ENCODE measurements at places on chromosomes 1 and 21. TPM values are rescaled to one million over a fixed set of nuclear protein-coding genes. Genes with fewer than 3 reads are reported as not detected.

DNA sequence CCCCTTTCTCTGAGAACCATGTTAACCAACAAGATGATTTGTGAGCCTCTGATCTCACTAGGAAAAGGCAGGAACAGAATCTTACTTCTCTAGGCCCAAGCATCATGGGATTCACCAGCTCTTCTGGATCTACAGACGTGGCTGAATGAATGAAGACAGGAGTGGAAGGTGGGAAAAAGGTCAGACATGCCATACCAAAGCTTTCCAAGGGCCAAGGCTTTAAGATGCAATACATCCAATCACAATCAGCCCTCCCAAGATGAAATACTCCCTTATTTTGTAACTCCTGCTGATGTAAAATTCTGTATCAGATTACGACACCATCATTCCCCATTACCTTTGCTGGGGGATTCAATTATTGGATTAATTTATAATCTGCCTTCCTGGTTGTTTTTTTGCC lies 80.9 kb downstream of the SSBP3 start:
- no peaks in the 10 kb centered on the region for H3K27me3 ChIP-seq
- H3K4me3 ChIP-seq, result no peak overlapping the region
- no peaks in the 10 kb centered on the region for H3K36me3 ChIP-seq
- no peak overlapping the region for H3K27ac ChIP-seq

- H3K36me3 ChIP-seq, result no peaks in the 10 kb centered on the region
- no peak overlapping the region for H3K4me3 ChIP-seq
- DNase-seq, result no peak
- H3K27ac ChIP-seq, result no peak overlapping the region
Observed at GRCh38 chr1:170938281-170938680, 2.9 kb downstream of the MROH9 start.

DNA sequence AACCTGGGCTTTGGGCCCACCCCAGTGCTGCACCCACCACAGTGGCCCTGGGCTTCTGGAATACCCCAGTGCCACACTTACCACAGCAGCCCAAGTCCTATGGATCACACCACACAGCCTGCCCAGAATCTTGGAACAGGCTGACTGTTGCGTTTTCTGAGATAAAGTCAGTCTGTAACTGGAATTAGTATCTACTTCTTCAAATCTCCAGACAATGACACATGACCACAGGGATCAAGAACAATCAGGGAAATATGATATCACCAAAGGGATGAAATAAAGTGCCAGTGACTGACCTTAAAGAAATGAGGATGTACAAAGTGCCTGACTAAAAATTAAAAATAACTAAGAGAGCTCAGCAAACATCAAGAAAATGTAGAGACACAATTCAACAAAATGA lies 239.7 kb upstream of the PLD5 start:
- H3K4me1 ChIP-seq, result no peaks in the 10 kb centered on the region
- DNase-seq, result no peak
- peaks cover 33% of the 10 kb centered on the region for H3K27me3 ChIP-seq
- no peak overlapping the region for H3K4me3 ChIP-seq

- no peak overlapping the region for H3K4me3 ChIP-seq
- H3K36me3 ChIP-seq, result peaks cover 67% of the 10 kb centered on the region
- H3K4me1 ChIP-seq, result peaks cover 30% of the 10 kb centered on the region
Observed at GRCh38 chr1:147270721-147271120, 28.2 kb downstream of the CHD1L start.

GRCh38 chr21:35427320-35428000 lies 378.4 kb upstream of the RUNX1 start:
- no peaks in the 10 kb centered on the region for H3K27me3 ChIP-seq
- H3K27ac ChIP-seq, result no peak overlapping the region
- no peak for DNase-seq
- no peaks in the 10 kb centered on the region for H3K4me1 ChIP-seq
- no peak overlapping the region for H3K4me3 ChIP-seq

DNA sequence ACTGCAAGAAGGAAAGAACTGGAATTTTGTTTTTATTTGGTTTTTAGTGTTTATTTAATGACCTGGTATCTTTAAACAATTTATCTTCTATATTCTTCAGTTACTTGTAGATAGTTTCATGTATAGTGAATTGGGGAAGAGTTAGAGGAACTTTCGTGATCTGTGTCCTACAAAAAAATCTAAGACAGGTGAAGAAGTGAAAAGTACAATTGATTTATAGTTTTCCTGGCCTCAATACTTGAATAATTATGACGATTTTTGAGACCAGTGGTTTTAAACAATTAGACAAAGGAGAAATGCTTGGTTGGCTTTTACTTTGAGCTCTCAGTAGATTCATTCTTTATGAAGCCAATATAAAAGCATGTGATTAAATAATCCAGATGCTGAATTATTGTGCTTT lies 7.5 kb downstream of the MIER1 start:
- H3K4me3 ChIP-seq, result peak overlapping the region; percentile 88
- peaks cover 32% of the 10 kb centered on the region for H3K4me1 ChIP-seq
- H3K27me3 ChIP-seq, result no peaks in the 10 kb centered on the region
- no peak for DNase-seq
- H3K27ac ChIP-seq, result no peak overlapping the region

GRCh38 chr1:119808972-119809550 lies 2.2 kb downstream of the REG4 start:
- H3K4me1 ChIP-seq, result peaks cover 12% of the 10 kb centered on the region
- H3K4me3 ChIP-seq, result peak overlapping the region; percentile 10
- no peaks in the 10 kb centered on the region for H3K27me3 ChIP-seq
- DNase-seq, result peak; percentile 78
- no peak overlapping the region for H3K27ac ChIP-seq

GRCh38 chr1:179591253-179591591 lies 410 bp upstream of the TDRD5 start:
- no peaks in the 10 kb centered on the region for H3K4me1 ChIP-seq
- H3K4me3 ChIP-seq, result no peak overlapping the region
- H3K27ac ChIP-seq, result no peak overlapping the region
- H3K27me3 ChIP-seq, result peaks cover 28% of the 10 kb centered on the region

GRCh38 chr1:230249695-230250480 lies 176.2 kb downstream of the PGBD5 start:
- H3K27ac ChIP-seq, result no peak overlapping the region
- peaks cover 71% of the 10 kb centered on the region for H3K36me3 ChIP-seq
- no peak for DNase-seq
- H3K4me3 ChIP-seq, result no peak overlapping the region
- no peaks in the 10 kb centered on the region for H3K27me3 ChIP-seq

GRCh38 chr1:3993619-3994375 lies 93.7 kb upstream of the C1orf174 start:
- no peak overlapping the region for H3K4me3 ChIP-seq
- DNase-seq, result no peak
- no peaks in the 10 kb centered on the region for H3K36me3 ChIP-seq
- H3K27me3 ChIP-seq, result peaks cover 71% of the 10 kb centered on the region
- no peak overlapping the region for H3K27ac ChIP-seq
- no peaks in the 10 kb centered on the region for H3K4me1 ChIP-seq

DNA sequence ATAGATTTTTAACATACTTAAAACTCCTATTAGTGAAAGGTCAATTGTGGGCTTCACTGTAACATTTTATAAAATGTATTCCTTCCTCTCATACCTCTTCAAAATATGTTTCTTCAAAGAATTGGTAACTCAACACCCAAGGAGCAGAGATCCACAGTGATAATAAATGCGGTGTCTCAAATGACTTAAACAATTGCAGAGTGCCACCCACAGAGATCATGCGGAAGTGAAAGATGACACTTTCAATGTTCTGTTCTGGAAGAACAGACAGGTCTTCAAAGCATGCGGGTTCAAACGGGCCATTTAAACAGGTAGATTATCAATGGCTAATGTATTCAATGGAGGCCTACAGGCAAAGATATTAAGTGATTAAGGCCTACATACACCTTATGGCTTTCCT lies 157.0 kb upstream of the GREM2 start:
- no peak overlapping the region for H3K27ac ChIP-seq
- H3K4me3 ChIP-seq, result no peak overlapping the region
- peak; percentile 39 for DNase-seq

DNA sequence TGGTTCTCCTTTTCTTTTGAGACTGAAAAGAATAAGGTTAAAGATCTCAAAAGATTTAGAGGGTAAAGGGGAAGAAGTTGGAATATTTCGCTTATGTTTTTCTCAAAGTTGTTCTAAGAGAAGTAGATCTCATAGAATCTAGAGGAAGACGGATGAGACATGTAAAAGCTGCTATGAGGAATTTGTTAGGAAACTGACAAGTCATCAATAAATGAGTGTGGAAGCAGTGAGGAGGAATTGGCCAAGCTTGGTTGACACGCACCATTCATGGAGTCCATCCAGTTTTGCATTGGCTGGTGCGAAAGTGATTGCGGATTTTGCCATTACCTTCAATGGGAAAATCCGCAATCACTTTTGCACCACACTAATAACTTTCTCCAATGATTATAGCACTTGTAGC lies 20.0 kb downstream of the SLAMF6 start:
- H3K27ac ChIP-seq, result no peak overlapping the region
- no peaks in the 10 kb centered on the region for H3K4me1 ChIP-seq
- no peak for DNase-seq
- peaks cover 8% of the 10 kb centered on the region for H3K27me3 ChIP-seq

DNA sequence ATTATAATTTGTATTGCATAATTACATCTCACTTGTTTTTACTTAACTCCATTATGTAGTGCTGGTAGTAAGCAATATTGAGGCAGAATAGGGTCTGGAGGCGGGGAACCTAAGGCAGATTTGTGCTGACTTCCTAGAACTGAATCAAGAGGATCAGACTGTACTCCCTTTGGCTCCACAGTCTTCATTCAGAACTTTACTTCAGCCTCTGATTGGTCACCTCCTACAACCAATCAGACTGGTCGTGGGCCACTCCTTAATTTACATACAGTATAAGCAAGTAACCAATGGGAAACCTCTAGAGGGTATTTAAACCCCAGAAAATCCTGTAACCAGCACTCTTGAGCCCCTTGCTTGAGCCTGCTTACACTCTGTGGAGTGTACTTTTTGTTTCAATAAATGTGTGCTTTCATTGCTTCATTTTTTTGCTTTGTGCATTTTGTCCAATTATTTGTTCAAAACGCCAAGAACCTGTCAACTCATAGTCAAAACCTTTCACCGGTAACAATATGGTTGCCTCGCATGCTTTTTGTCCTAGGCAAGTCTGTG lies 31.6 kb downstream of the ZBTB8OS start:
- H3K27me3 ChIP-seq, result no peaks in the 10 kb centered on the region
- no peak overlapping the region for H3K4me3 ChIP-seq
- H3K4me1 ChIP-seq, result no peaks in the 10 kb centered on the region

DNA sequence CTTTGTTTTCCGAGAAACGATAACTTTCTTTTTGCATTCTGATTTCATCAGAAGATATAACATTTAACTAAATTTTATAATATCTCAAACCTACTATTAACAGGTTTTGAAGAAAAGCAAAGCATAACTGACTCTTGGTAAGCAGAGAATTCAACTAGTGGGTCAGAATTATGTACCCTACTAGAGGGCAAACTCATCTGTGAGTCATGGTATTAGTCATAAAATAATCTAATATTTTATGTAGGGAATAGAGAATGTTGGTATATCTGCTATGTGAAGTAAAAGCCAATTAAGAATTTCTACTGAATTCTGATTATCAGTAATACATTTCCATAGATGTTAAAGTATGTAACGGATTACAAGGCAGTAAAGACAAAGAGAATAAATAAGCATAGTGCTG lies 56.8 kb downstream of the USP1 start:
- peaks cover 2% of the 10 kb centered on the region for H3K36me3 ChIP-seq
- DNase-seq, result peak; percentile 73
- H3K4me3 ChIP-seq, result no peak overlapping the region
- peaks cover 14% of the 10 kb centered on the region for H3K4me1 ChIP-seq
- no peaks in the 10 kb centered on the region for H3K27me3 ChIP-seq

DNA sequence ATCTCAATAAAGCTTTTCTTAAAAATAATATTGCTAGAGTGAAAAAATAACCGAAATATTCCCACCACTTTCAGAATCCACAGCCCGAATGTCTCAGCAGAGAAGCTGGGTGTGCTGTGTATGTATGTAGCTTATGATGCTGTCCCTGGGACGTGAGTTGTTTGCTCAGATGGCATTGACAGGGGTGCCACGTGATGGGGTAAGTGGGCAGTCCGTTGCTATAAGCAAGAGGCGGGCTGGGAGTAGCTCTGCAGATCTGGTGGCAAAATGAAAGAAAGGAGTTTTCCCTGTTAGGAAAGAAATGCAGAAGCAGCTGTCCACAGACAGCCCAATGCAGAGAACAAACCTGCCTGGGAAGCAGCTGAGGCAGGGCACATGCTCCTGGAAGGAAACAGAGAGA lies 3.8 kb upstream of the FAM20B start:
- H3K4me3 ChIP-seq, result no peak overlapping the region
- peaks cover 27% of the 10 kb centered on the region for H3K4me1 ChIP-seq
- H3K27ac ChIP-seq, result no peak overlapping the region
- DNase-seq, result no peak
- no peaks in the 10 kb centered on the region for H3K36me3 ChIP-seq

DNA sequence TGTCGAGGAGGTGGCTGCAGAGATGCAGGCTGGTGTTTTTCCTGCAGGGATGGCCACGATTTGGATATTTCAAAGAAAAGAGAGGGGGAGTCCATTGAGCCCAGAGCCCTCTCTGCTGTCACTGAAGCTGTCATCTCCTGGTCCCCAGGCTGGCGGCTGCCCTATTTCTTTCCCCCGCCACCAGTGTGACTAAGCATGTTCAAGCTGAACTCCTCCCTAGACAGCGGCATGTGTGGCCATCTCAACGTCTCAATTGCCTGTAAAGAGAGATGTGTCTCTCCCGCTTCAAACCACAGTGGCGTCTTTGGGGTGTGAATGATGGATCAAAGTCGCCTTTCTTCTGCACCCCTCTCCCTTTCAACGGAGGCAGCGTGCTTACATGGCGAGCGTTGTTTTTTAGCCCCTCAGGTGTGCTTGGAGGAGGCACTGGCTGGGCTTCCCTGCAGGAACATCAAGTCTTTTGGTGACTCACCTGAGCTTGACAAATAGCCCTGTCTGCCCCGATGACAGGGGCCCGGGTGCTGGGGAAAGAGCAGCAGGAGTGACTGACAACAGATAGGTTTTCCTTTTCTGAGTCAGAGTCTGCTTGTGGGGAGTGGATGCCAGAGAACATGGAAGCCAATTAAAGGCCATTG lies 346.4 kb upstream of the AJAP1 start:
- DNase-seq, result no peak
- H3K27ac ChIP-seq, result no peak overlapping the region
- no peaks in the 10 kb centered on the region for H3K36me3 ChIP-seq
- no peaks in the 10 kb centered on the region for H3K4me1 ChIP-seq
- no peak overlapping the region for H3K4me3 ChIP-seq

DNA sequence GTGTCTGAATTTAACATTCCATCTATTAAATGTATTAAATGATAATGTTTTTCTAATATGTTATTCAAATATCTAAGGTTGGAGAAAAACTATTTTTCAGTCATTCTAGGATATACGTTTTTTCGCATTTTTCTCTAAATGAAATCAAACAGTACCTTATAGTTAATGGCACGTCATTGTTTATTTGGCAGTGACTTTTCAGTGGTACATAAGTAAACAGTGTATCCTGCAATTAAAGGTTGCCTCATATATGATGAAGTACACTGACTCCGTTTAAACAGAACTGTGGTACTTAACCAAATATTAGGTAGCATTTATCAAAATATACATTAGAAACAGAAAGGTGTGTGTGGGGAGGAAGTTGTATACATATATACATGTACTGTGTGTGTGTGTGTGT lies 79.2 kb downstream of the EPS15 start:
- H3K4me1 ChIP-seq, result no peaks in the 10 kb centered on the region
- no peak for DNase-seq
- peaks cover 15% of the 10 kb centered on the region for H3K36me3 ChIP-seq
- H3K4me3 ChIP-seq, result no peak overlapping the region
- H3K27me3 ChIP-seq, result no peaks in the 10 kb centered on the region

TRIM67 gene
- total RNA-seq, result not detected

CFHR4 gene
- total RNA-seq, result not detected

LCE2A gene
- not detected for total RNA-seq

LHX8 gene
- not detected for total RNA-seq

CLDN17 gene
- total RNA-seq, result not detected

SLC25A34 gene
- 2.6 TPM for total RNA-seq

EDARADD gene
- total RNA-seq, result 0.91 TPM

FGGY gene
- 7.4 TPM for total RNA-seq

RABIF gene
- 15.5 TPM for total RNA-seq

MYOG gene
- not detected for total RNA-seq

Measured in PC-3 (cell line).